ENCODE measurements at places on chromosomes 3 and 15.

DNA sequence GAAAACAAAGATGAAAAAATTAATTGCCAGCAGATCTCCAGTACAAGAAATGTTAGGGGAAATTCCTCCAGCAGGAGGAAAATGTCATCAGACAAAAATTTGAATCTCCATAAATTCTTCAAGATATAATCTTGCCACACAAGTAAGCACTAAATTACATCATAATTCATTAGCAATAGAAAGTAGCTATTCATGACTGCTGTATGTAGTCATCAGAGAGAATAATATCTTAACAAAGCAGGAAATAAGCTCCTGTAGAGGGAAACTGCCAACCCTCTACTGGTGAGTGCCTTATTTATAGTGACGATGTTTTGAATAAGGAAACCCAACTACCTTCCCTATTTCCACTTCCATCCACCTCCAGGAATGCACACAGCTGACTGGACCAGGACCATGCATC is 15.8 kb upstream of the SLC27A2 start:
- DNase-seq: peak; percentile 49

GRCh38 chr3:56806407-56806806 is 4.7 kb upstream of the ARHGEF3 start:
- DNase-seq: no peak

DNA sequence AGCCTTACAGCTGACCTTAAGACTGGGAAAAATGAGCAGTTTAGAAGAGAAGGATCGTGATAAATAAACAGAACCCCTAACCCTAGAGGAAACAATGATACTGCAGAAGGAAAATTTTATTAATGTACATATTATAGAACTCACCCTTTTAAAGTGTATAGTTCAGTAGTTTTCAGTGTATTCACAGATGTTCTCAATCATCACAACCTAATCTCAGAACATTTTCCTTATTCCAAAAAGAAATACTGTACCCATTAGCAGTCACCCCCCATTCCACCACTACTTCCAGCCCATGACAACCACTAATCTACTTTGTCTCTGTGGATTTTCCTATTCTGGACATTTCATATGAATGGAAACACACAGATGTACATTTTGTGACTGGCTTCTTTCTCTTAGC is 90.2 kb upstream of the AGTR1 start:
- no peak for DNase-seq

- DNase-seq: no peak
Measured at GRCh38 chr3:3743754-3744153, 55.5 kb upstream of the LRRN1 start.

DNA sequence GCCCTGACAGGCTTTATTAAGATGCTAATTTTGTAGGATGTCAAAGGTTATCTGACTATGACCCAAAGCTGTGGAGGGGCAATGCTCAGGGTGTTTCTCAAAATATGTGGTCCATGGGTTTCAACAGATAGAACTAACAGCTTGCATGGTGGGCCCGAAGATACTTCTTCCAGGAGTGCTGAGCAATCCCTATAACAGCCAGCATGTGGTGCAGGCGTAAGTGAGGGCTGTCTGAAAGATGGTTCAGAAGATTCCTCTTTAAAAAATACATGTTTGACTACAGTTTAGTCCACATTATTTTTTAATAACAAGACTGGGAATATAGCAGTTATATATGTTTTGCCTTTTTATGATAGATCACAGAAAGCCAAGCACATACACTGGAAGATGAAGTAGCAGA is 7.6 kb downstream of the SCG3 start:
- no peak for DNase-seq

GRCh38 chr15:87777054-87777561 is 479.4 kb downstream of the NTRK3 start:
- DNase-seq: peak; percentile 34

- DNase-seq: no peak
Measured at GRCh38 chr15:48825075-48825474, 14.2 kb upstream of the CEP152 start.

- no peak for DNase-seq
Measured at GRCh38 chr3:128486205-128486628, 6.8 kb downstream of the GATA2 start.

DNA sequence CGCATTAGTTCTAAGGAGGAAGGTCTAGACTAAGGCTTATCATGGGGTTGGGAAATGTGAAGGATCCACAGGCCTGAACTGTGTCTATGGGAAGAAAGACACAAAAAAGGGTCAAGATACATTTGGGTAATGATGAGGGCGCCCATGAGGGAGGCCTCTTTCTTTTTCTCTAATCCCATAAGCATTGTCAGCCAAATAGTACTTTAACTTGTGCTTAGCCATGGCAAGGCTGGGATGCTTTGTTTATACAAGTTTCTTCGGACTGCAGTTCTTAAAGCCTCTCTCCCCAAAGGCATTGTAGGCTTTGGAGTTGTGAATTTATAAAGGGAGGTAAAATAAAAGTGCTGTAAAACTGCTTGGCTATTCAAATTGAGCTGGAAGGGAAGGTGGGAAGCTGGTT is 23.4 kb downstream of the ARMC8 start:
- no peak for DNase-seq

DNA sequence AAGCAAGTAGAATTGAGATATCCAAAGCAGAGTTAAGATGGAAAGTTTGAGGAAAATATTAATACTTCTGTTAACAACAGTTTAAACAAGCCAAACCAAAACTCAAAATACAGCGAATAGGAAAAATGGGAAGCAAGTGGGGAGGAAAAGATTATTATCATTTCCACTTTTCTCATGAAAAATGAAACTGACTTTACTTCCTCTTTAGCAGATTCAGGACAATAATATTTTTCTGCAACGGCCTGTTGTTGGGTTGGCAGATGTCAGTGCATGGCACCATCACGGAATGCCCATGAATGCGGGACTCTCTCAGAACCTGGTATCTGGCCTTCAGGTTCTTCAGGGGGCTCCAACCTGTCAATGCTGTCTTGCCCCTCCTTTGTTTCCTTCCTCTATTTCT is 11.1 kb downstream of the ANKUB1 start:
- no peak for DNase-seq

DNA sequence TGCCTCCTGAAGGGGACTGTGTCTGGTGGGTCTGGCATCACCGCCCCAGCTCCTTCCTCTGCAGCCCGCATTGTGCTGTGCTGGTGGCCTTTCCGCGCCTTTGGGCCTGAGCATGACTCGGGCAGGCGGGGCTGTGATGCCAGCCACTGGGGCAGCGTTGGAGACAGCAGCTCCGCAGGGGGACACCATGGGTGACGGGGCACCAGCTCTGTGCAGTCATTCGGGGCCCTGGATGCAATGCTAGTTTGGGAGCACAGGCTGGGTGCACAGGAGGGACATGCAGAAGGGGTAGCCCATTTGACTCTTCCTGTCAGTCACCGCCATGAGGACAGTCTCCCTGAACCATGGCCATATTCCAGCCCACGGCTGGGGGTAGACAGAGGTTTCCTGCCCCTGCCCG is 83.8 kb upstream of the SNRPA1 start:
- DNase-seq: no peak

- no peak for DNase-seq
Measured at GRCh38 chr3:38805004-38805403, 11.0 kb downstream of the SCN10A start.

DNA sequence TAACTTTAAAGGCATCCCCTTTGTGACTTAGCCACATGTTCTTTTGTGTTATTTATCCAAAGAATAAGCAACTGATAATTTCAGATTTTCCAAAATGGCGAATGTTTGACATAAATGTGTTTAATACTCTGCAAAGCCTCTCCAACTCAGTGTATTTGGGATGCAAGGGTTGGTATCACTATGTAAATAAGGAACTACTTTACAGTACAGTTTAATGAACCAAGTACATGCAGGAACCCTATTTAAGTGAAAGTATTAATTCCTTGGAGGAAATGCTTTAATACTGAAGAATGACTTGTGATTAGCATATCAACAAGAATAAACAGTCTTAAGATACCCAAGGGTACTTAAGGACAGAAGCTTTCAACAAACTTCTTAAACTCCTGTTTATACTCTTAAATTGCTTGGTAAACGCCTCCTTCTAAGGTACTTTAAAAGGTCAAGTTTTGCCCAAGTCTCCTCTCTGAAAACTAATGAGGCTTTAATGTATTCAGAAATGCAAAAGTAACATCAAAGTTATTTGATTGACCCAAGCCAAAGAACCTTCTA is 107.7 kb downstream of the TNIK start:
- DNase-seq: no peak

GRCh38 chr3:69649120-69650065 is 89.9 kb upstream of the MITF start:
- DNase-seq: no peak

DNA sequence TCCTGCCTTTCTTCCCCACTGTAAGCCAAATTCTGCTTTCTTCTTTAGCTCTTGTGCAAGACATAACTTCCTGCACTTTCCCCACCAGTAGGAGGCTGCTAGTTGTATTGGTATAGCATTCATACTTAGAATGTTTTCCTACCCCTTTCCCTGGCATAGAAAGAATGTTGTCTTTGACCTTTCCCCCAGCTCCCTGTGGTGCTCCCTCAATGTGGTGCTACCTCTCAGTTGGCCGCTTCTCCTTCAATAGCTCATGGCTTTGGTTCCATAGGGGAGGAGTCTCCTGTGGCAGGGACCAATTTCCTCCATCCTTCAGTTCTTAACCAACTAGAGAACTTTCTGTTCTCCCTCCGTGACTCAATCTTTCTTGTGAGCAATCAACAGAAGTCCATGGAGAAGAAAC is 67.5 kb upstream of the AKAP13 start:
- DNase-seq: no peak

- no peak for DNase-seq
Measured at GRCh38 chr3:65961128-65961527, 77.6 kb downstream of the MAGI1 start.

DNA sequence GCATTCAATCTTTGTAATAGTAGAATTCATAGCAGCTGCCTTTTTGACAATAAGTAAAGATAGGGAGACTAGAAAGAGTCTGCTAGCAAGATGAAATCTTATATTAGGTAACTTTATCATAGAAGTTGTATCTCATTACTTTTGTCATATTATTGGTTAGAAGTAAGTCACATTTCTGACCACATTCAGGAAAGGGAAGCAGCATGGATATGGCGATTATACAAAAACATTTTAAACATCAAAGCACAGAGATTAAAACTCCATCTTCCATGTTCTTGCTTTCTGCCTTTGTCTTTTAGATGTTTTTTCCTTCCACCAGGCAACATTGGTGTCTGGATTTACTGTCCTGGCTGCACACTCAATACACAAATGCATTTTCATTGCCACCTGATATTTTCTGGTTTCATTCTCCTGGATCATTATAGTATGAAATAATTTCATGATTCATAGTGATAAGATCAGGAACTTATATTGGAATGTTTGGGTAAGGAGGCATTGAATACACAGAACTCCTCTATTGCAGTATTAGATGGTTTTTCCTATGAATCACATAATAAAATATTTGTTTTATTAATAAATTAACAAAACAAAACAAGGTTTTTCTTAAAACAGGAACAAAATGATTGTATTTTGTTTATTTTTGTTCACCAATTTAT is 1460.3 kb upstream of the CADM2 start:
- DNase-seq: no peak

DNA sequence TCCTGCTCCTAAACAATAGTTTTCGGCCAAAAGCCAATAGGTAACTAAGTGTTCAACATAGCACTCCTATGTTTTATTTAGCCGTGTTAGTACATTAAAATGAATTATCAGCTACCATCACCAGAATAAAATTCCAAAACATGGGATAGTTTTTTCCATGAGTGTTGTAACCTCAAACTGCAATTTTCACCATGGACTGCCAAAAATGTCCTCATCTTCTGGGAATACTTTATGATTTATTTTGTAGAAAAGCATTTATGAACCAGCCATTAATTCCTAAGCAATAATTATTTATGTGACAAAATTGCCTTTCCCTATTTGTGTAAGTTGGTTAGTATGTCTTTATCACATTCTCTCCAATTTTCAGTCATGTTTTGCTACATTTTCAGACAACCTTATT is 438.1 kb downstream of the NAALADL2 start:
- no peak for DNase-seq

GRCh38 chr15:41285285-41285684 is 47.1 kb downstream of the OIP5 start:
- no peak for DNase-seq

DNA sequence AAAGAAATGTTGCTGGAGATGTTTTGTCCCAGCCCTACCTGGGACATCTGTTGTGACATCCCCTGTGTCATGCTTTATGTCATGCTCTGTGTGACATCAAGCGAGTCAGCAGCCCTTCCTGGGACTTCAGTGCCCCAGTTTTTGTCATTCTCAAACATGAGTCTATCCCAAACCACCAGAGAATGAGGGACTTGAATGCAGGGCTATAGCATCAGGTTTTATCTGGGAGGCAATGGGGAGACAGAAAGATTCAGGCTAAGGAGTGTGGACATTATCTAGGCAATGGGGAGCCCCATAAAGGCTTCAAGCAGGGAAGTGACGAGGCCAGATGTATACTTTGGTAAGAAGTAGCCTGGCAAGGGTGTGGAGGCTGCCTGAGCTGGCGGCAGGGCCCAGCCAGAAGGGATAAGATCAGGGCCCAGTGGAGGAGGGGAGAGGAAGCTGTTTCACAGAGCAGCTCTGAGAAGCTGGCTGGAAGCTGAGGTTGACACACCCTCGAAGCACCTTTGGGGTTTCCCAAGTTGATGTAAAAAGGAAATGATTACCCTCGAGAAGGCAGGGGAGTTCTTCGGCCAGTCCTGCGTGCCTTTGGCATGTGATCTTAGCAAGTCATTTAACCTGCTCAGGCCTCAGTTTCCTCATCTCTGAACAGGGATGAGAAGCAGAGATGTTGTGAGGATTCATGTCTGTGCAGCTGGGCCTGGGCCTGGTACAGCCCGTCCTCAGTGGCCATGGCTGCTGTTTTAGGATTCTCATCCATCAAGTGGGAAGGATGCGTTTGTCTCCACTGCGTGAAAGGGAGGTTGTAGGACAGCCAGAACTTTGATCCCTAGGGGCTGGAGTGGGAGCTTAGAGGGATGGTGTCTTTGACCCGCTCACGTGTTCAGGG is 34.3 kb downstream of the IRAK2 start:
- DNase-seq: peak; percentile 37

GRCh38 chr15:36403351-36403750 is 176.1 kb upstream of the CDIN1 start:
- DNase-seq: no peak

- no peak for DNase-seq
Measured at GRCh38 chr3:143586576-143586975, 261.7 kb downstream of the SLC9A9 start.

GRCh38 chr3:167318306-167318705 is 61.8 kb downstream of the ZBBX start:
- DNase-seq: no peak

DNA sequence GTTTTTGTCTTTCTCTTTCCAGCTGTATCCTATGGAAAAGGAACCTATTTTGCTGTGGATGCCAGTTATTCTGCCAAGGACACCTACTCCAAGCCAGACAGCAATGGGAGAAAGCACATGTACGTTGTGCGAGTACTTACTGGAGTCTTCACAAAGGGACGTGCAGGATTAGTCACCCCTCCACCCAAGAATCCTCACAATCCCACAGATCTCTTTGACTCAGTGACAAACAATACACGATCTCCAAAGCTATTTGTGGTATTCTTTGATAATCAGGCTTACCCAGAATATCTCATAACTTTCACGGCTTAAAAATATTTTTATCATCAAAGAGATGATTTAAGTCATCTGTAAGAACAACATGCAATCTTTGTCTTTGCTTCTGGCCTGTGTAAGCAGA is 44.9 kb upstream of the PARP14 start:
- peak; percentile 9 for DNase-seq
